ENCODE measurements at places on chromosomes 16 and 17. TPM values are rescaled to one million over a fixed set of nuclear protein-coding genes. Genes with fewer than 3 reads are reported as not detected.

DNA sequence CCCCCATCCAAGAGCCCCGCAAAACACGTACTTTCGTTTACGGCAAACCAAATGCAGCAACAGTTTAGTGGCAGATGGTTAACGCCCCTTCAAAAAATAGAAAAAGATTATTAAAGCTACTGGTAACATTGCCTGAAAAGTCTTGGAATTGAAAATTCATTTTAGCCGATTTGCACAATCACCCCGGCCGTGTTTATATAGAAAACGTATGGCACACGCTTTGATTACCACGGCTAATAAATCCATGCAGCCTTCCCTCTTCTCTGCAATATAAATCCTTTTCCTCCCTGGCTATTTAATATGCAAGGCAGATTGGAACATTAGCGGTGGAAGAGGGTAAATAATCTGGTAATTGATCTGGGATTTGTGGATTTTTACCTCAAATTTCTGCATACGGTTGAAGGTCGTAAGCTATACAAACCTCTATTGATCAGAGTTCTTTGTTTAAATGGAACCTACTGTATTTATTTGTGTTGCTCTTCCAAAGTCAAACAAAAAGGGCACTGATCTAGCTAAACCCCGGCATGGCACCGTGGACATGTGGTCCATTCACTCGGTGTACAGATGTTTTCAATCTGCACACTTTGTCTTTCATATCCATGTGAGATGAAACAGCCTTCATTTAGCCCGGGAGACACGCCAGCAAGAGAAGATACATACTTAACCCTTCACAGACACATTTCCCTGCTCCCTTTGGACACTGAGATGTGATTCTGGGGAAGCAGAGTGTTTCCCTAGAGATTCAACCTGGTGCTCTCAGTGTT lies 238.1 kb upstream of the MAF start:
- DNase-seq = peak; percentile 14

GRCh38 chr17:72264682-72265405 lies 144.0 kb downstream of the SOX9 start:
- DNase-seq = no peak

- no peak for DNase-seq
Measured at GRCh38 chr16:52629296-52629695, 82.4 kb upstream of the TOX3 start.

DNA sequence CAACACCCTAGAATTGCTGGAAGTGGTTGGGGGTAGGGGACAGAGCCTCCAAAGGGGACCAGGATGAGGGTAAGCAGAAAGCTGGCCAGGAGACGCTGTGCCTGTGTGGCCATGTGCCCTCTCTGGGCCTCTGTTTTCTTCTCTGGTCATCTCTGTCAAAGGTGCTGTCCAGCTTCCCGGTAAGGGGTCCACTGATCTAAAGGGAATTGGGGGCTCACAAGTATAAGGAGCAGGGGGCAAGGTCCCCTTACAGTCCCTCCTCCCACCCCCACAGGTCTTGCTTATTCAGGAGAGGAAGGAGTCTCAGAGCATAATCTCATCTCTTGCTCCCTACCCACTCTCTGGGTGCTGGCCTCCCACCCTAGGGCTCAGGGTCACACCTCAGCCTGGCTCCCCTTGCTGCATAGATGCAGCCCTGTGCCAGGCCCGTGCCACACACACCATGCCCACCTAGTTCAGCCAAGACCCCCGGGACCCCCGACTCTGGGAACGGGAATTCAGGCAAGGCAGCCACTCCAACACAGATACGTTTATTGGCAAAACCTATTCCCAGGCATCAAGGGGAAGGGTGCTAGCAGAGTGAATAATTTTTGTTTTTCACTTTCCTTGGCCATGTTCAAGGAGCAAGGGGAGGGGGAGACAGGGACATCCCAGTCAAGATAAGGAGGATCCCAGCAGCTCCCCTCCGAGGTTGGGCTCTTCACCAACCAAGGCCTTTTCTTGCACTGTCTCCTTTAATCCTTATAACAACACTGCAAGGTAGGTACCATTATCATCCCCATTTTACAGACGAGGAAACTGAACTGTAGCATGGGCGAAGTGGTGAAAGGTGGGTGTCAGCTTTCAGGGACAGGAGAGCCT lies 19.8 kb downstream of the SLC4A1 start:
- no peak for DNase-seq

The PLA2G10 gene
- total RNA-seq = not detected

The PDE6G gene
- 0.41 TPM for total RNA-seq
